ENCODE measurements at places on chromosomes 6 and 20.
A peak's percentile ranks its signal among the peaks of the same experiment; 100 is the strongest.

GRCh38 chr20:34628026-34628425 is 48.9 kb downstream of the PIGU start:
- DNase-seq, result no peak

GRCh38 chr6:26217714-26218075 is 130.5 kb downstream of the HFE start:
- peak; percentile 65 for DNase-seq

DNA sequence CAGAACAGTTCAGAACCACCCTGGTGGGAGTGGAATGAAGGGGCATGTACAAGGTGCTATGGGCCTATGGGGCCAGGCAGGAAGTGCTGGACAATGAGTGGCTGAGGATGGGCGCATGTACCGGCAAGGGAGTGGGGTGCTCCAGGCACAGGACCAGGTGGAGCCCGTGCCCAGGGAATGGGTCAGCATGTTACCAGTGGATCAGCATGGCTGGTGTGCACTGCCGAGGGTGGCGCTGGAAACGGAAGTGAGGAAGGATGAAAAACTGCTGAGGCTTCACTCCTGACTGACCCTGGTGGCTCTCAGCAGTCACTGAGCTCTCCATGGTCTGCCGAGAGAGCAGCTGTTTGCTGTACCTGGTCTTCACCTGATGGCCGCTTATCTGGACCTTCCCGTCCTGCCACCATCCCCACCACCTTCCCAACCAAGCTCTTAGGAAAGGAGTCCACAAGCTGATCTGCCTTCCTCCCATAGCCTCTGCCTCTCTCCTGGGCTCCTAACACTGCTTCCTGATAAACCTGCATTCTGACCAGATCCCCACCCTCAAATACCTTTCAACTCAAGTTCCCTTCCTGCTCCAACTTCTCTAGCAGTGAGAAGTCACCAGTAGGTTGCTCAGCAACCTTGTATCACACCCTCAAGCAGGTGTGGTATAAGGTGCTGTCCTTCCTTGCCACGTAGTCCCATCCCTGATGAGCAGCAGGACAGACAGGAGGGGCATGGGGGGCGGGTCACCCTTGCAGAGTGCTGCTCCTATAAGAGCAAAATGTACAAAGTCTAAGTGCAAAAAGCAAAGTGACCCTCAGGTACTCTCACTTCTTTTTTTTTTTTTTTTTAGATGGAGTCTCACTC is 7.1 kb downstream of the UQCC2 start:
- no peak for DNase-seq

- no peak for DNase-seq
These were observed 234.0 kb upstream of the CEP162 start for GRCh38 chr6:84461461-84461860.

DNA sequence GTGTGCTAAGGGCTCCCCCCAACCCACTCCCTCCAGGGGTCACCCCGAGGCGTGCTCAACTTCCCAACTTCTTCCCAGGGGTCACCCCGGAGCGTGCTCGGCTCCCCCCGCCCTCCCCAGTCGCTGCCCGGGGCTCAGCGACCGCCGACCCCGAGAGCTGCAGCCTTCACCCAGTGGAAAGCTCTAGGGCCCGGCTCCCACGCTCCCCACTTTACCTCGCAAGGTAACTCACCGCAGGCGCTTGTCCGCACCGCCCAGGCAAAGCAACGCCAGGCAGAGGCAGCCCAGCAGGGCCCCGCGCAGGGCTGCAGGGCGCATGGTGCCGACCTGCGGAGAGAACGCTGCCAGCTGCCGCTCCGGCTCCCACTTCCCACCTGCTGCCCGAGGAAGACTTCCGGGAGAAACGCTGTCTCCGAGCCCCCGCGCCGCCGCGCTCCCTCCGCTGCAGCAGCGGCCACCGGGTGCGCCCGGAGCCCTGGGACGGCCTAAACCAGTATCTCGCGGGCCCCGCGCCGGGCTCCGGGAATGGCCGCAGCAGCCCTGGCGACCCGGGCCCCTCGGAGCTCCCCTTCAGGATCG is 396 bp downstream of the RNASET2 start:
- DNase-seq, result no peak

DNA sequence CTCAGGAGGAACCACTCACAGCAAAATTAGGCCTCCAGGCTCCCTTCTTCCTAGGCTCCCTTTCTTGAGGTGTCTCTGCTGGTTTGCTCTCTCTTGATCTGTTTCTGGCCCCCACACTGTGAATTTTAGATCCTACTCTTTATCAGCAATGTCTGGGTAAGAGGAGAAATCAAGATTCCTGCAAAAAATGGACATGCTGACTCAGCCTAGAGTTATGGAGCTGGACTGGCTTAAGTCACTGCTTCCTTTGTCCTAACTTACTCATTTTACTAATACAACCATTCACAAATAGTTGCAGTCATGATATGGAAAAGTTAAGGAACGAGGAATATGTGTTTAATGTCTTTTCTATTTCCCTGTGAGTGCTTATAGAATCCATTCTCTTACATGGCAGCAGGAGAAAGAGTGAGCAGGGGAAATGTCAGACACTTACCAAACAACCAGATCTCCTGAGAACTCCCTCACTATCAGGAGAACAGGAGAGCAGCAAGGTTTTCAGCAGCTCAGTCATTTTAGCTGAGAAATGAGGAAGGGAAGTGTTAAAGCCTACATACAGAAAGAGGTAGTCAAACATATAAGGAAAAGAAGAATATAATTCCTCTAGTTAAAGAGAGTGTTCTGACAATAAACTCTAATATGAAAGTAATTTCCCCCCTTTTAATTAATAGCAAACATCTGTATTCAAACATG is 160.8 kb downstream of the PDE7B start:
- DNase-seq, result no peak

GRCh38 chr6:133955582-133956415 is 2.8 kb downstream of the TBPL1 start:
- no peak for DNase-seq

DNA sequence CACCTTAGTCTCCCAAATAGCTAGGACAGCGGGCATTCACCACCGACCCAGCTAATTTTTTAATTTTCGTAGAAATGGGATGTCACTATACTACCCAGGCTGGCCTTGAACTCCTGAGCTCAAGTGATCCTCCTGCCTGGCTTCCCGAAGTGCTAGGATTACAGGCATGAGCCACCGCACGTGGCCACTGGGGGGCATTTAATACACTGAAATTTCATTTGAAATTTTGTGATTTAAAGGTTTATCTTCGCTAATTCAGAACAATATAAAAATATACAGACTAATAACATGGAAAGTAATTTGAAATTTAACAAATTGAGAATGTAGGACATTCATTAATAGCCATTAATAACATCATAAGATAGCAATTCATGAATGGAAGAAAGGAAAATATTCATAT is 20.5 kb upstream of the TBC1D32 start:
- DNase-seq, result no peak
